ENCODE measurements at places on chromosomes 5 and 9. TPM values are rescaled to one million over a fixed set of nuclear protein-coding genes. Genes with fewer than 3 reads are reported as not detected.

- H3K4me1 ChIP-seq: peaks cover 72% of the 10 kb centered on the region
- peaks cover 76% of the 10 kb centered on the region for H3K36me3 ChIP-seq
These were observed 44.8 kb downstream of the RCL1 start for GRCh38 chr9:4837261-4838188.

- no peak for DNase-seq
- peaks cover 32% of the 10 kb centered on the region for H3K36me3 ChIP-seq
- peak overlapping the region; percentile 86 for H3K4me3 ChIP-seq
- H3K27me3 ChIP-seq: peaks cover 12% of the 10 kb centered on the region
These were observed 830 bp downstream of the PRRC1 start for GRCh38 chr5:127518319-127518621.

GRCh38 chr5:104498281-104498680 lies 935.7 kb upstream of the NUDT12 start:
- DNase-seq: no peak
- no peaks in the 10 kb centered on the region for H3K27me3 ChIP-seq
- no peaks in the 10 kb centered on the region for H3K36me3 ChIP-seq
- no peak overlapping the region for H3K27ac ChIP-seq
- no peak overlapping the region for H3K4me3 ChIP-seq
- H3K4me1 ChIP-seq: no peaks in the 10 kb centered on the region

AQP3 gene
- total RNA-seq: 3.2 TPM

DNA sequence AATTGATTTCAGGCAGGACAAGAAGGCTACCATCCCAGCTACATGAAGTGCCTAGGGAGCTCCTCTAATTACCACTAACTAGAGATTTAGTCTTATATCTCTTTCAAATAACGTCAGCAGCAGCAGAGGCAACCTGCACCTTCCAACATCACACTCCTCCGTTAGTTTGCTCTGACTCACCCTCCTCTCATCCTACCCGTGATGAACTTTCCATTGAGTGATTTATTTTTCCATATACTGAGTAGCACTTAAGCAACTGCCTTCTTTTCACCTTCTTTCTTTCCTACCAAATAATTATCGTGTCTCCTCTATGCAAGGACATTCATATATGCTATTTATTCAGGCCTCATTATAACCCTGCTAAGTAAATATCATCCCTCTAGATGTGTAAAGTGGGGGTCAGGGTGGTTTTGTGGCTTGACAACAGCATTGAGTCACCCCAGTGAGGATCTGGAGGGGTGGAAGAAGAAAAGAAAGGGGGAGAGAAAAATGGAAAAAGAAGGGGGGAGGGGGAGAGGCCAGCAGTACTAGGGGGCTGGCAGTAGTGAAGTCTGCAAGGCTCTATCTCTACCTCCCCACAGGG lies 64.6 kb upstream of the CAST start:
- peaks cover 24% of the 10 kb centered on the region for H3K27me3 ChIP-seq
- no peak overlapping the region for H3K4me3 ChIP-seq
- no peaks in the 10 kb centered on the region for H3K36me3 ChIP-seq
- peaks cover 8% of the 10 kb centered on the region for H3K4me1 ChIP-seq
- DNase-seq: no peak

Measured in activated CD4-positive, alpha-beta T cell treated with anti-CD3 and anti-CD28 coated beads, Interleukin-2, amount 10 ng/mL, durations not matched to agents 24 days and 14 days (primary cell).